ENCODE measurements at places on chromosomes 3 and 15. TPM values are rescaled to one million over a fixed set of nuclear protein-coding genes. Genes with fewer than 3 reads are reported as not detected.

The PCSK6 gene
- total RNA-seq: 1.6 TPM

The AMT gene
- 0.67 TPM for total RNA-seq

The CFAP44 gene
- 4.9 TPM for total RNA-seq

The WNT5A gene
- total RNA-seq: 3.0 TPM

The ROPN1 gene
- total RNA-seq: not detected

The SV2B gene
- 2.3 TPM for total RNA-seq

The RNF13 gene
- 40.2 TPM for total RNA-seq

The CSPG5 gene
- 0.67 TPM for total RNA-seq

The ST3GAL6 gene
- 6.0 TPM for total RNA-seq

The TGM5 gene
- not detected for total RNA-seq

Data from vein endothelial cell (primary cell).